Hippocampal formation (tissue), 2 donors: ENCODE measurements at places on chromosomes 6 and 20.

GRCh38 chr6:56819604-56820003, 135.3 kb upstream of the BEND6 start:
- no peak for DNase-seq

GRCh38 chr6:66499851-66500250, 792.8 kb upstream of the EYS start:
- no peak for DNase-seq

- no peak for DNase-seq
Observed at GRCh38 chr6:2485116-2485515, 239.7 kb upstream of the GMDS start.

- no peak for DNase-seq
Observed at GRCh38 chr6:166389119-166389518, 6.4 kb upstream of the MPC1 start.

DNA sequence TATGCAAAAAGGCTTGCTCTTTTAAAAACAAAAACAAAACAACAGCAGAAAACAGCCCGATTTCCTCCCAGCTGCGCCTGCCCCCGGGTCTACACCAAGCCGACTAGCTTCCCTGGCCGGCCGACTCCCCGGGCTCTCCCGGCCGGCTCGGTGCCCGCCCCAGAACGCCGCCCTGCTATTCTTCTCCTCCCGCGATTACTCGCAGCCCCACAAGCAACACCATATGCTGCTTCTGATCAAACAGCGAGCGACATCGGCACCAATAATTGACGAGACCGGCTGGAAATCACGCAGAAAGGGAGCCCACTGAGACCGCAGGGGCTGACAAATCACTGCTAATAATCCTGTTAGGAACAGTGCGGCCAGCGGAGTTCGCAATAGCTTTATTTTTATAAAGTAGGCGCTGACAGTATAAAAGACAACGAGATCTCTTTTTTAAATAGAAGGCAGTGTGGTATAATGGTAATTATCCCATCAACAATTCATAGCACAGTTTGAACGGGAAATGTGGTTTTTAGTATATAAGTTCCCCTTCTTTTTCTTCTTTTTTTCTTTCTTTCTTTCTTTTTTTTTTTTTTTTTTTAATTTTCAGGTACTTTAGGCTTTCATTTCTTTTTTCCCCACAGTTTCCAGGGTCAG, 3.3 kb downstream of the SIM1 start:
- DNase-seq: no peak
